T-helper 17 cell (primary cell): ENCODE measurements at places on chromosomes 2 and 18. TPM values are rescaled to one million over a fixed set of nuclear protein-coding genes. Genes with fewer than 3 reads are reported as not detected.

The HS6ST1 gene
- 12.9 TPM for total RNA-seq

The BCL2L11 gene
- total RNA-seq = 47.2 TPM

The TTR gene
- total RNA-seq = not detected

The DAW1 gene
- total RNA-seq = not detected
